ENCODE measurements at places on chromosomes 16 and 17. TPM values are rescaled to one million over a fixed set of nuclear protein-coding genes. Genes with fewer than 3 reads are reported as not detected.

- no peak for DNase-seq
Observed at GRCh38 chr17:1156864-1157263, 22.9 kb downstream of the ABR start.

- DNase-seq: peak; percentile 64
Observed at GRCh38 chr17:16873174-16874035, 98.5 kb downstream of the TNFRSF13B start.

The RASD1 gene
- total RNA-seq: 0.74 TPM

GRCh38 chr17:74276541-74277009 lies 2.5 kb downstream of the DNAI2 start:
- no peak for DNase-seq

GRCh38 chr16:47043200-47043599 lies 69.7 kb upstream of the DNAJA2 start:
- DNase-seq: no peak

The ZNF267 gene
- total RNA-seq: 67.7 TPM

DNA sequence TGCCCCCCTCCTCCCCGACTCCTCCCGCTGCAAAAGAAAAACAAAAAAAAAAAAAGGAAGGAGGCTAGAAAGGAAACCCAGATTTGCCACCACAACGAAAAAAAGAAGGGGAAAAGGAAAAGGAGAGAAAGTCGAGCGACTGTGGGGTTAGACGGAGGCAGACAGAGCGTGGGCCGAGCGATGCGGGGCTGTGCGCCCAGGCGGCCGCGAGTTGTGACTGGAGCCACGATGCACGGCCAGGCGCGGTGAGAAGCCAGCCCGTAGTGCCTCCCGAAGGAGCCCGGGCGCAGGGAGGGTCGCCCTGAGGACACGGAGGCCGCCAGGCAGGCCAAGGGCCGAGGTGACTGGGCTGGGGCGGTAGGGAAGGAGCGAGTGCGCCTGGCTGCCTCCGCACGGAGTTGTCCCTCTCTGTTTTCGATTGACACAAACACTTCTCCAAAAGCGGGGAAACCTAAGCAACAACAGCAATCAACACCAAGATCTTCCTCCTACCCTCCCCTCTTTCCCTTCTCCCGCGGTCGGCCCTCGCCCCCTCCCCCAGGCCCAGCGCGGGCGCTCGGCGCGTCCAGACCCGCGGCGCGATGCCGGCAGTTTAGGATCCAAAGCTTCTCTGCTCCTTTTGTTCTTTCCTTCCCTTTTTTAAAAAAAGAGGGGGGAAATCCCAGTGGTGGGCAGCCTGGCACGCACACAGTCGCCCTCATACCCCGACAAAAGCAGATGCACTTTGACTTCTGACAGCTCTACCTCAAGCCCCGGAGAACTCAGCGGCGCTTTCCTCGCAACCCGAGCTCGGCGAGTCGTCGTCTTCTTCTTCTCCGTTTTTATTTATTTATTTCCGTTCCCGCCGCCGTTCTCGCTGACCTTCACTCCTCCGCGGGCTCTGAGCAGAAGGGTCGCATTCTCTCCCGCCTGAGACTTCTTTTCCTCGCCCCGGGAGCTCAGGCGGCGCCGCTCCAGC lies at the start of gene LHX1:
LHX1 (plus strand) TSS at position 475 of the 958 bp plus-strand sequence. CDS start 723 bp downstream, outside the sequence.
- DNase-seq: no peak

GRCh38 chr16:10589109-10589508 lies 8.7 kb upstream of the EMP2 start:
- no peak for DNase-seq

GRCh38 chr16:24700549-24701392 lies 28.7 kb upstream of the TNRC6A start:
- no peak for DNase-seq

- no peak for DNase-seq
Observed at GRCh38 chr17:82930043-82930923, 90.5 kb upstream of the ZNF750 start.

- DNase-seq: no peak
Observed at GRCh38 chr16:35678-36305, 17.6 kb downstream of the POLR3K start.

The TLCD1 gene
- total RNA-seq: 6.5 TPM

DNA sequence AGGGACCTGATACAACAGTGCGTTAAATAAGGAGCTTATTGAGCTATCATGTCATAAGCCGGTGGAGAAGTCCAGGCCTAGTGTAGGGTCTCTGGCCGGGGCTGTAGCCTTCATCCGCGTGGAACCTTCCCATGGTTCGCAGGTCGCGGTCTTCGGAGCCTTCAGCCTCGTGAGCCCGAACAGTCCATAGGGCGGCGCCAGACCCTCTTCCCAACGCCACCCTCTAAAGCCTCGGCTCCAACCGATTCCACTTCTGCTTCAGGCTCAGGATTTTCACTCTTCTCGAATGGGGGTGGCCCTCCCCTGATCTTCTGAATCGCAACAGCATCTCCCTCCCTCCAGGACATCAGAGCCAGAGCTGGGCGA lies 10.3 kb upstream of the BRCA1 start:
- DNase-seq: no peak

The WWOX gene
- total RNA-seq: 19.1 TPM

- DNase-seq: no peak
Observed at GRCh38 chr16:89765292-89765830, 44.0 kb downstream of the ZNF276 start.

The TOM1L1 gene
- total RNA-seq: not detected

DNA sequence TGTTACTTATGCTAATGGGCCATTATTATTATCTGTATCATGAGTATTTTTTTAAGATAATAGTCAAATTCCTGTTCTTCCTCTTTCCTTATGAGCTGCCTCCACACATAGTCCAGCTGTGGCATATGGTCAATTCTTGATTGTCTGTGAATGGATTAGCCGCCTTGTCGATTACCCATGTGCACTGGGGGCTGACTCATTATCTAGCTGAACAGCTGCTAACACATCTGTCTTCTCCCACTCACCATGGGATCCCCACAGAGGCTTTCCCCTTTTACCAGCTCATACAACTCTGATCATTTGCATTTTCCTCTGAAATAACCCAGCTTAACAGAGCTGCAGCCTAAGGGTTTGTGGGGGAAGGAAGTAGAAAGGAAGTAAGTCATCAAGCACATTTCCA lies 915.0 kb downstream of the CDH11 start:
- no peak for DNase-seq

- DNase-seq: no peak
Observed at GRCh38 chr17:68491381-68492231, 20.6 kb upstream of the PRKAR1A start.

- no peak for DNase-seq
Observed at GRCh38 chr16:16018705-16019104, 69.3 kb downstream of the ABCC1 start.

DNA sequence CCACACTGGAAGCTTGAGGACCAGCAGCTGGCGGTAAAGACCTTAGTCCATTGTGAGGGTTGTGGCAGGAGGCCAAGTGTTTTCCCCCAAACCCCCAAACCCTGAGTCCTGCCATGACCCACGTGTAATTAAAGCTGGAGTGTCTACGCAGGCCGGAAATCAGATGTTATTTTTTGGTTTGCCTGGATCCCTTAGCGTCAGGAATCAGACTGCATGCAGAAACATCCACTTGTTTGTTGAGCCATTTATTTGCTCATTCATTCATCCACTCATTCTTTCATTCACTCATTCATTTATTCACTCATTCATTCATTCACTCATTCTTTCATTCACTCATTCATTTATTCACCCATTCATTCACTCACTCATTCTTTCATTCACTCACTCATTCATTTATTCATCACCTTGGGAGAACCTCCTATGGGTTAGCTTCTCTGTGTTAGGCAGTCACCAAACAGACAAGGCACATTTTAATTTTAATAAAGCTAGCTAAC lies 313.1 kb downstream of the MAF start:
- no peak for DNase-seq

The DNAAF8 gene
- 0.18 TPM for total RNA-seq

GRCh38 chr17:67733449-67733848 lies 15.7 kb downstream of the NOL11 start:
- DNase-seq: no peak

DNA sequence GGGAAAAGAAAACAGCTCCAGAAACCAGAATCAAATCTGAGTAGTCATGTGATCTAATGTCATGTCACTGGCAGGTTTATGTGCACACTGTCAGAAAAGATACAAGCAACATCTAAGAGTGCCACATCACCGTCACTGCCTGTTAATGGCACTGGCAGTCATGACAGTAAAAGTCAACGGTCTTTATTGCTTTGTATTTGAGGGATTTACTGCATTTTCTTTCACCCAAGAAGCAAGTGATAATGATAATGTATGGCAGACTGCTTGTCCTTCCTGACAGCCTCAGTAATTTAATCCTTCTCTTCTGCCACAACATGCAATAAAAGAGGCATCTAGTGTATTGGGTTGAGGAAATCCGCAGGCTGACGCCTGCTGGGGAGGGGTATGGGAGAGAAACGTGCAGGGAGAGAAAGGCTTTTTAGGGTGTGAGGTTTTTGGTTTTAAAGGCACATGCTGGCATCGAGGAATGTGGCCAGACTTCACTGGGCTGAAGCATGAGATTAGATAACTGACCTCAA lies 92.4 kb downstream of the RPGRIP1L start:
- no peak for DNase-seq

- peak; percentile 0 for DNase-seq
Observed at GRCh38 chr17:77497578-77497934, 356.8 kb downstream of the SEC14L1 start.

GRCh38 chr16:81634380-81635062 lies 144.6 kb upstream of the PLCG2 start:
- no peak for DNase-seq

- DNase-seq: peak; percentile 90
Observed at GRCh38 chr17:41547921-41548843, 20.1 kb upstream of the KRT19 start.

The THRA gene
- total RNA-seq: 11.1 TPM

DNA sequence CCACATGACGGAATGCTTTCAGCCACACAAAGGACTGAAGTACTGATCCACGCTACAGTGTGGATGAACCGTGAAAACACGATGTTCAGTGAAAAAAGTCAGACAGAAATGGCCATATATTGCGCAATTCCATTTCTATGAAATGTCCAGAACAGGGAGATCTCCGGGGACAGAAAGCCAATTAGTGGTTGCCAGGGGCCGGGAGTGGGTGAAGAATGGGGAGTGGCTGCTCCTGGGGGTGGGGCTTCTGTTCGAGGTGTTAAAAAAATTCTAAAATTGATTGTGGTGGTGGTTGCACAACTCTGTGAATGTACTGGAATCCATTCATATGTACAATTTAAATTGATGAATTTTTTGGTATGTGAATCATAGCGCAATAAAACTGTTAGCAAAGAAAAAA lies 154.8 kb upstream of the HSBP1 start:
- DNase-seq: no peak

The TRIM47 gene
- total RNA-seq: 16.8 TPM

GRCh38 chr17:17493249-17493985 lies 2.8 kb downstream of the RASD1 start:
- DNase-seq: no peak

DNA sequence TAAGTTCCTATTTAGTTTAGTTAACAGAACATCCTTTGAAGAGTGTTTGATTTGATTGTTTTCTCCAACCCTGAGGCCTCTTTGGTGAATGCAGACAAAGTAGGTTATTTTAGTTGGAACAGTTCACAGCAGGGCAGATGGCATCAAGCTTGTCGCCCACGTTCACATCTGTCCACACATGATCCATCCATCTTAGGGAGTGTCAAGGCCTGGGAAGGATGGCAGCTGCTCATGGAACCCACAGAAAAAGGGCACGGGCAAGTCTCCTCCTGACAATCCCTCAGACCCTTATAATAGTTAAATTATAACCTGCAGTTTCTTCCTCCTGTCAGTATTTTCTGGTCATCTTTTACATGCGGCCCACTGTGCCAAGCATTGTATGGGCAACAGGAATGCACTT lies 60.2 kb downstream of the KNOP1 start:
- no peak for DNase-seq

GRCh38 chr17:39755554-39756379 lies 18.0 kb downstream of the GRB7 start:
- peak; percentile 75 for DNase-seq

GRCh38 chr16:57185446-57185944 lies 344 bp downstream of the PSME3IP1 start:
- DNase-seq: peak; percentile 46

DNA sequence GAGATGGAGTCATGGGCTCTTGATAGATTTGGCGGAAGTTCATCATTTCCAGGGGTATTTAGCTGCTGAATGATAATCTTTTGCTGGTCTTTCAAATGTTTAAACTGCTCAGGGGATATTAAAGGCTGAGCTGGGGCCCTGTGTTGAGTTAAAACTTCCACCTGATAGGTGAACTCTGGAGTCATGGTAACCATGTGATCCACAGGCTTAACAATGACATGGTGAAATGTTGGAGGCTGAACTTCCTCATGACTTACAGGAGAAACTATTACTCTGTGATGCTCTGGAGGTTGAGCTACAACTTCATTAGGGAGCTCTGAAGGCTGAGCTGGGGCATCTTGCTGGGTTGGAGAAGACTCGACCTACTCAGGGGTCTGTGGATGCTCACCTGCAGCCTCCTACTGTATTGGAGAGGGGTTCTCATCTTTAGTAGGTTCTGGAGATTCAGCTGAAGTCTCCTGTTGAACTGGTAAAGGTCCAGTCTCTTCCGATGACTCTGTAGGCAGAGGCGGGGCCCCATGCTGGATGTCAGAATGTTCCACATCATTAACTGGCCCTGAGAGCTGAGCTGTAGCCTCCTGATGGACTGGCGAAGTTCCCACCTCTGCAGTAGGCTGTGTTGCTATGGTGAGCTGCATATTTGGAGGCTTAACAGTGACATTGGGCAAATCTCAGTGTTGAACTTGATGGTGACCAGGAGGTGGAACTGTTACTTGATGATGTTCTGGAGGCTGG lies 24.2 kb downstream of the RDM1 start:
- DNase-seq: no peak

GRCh38 chr16:75372236-75372856 lies 61.0 kb downstream of the CFDP1 start:
- no peak for DNase-seq

Measured in activated CD8-positive, alpha-beta T cell treated with anti-CD3 and anti-CD28 coated beads for 36 hours (primary cell).